Activated T-cell treated with anti-CD3 and anti-CD28 coated beads for 24 hours (primary cell): ENCODE measurements at places on chromosomes 6 and 20.
A peak's percentile ranks its signal among the peaks of the same experiment; 100 is the strongest.

DNA sequence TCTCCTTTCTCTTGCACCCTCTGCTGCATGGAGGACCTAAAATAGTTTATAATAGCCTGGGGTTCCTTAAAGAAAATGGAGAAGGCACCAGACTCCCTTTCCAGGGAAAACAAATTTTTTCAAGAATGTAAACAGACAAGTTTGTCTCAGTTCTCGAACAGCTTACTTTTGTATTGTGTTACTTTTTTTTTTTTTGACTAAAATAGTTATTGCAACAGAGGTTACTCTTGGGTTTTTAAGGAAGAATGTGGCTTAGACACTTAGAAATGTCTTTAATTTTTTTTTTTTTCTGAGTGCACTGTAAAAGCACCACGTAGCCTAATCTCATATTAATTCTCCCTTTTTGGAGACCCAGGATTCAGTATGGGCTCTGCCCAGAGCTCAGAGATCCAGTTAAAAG, 148.7 kb upstream of the CARMIL1 start:
- DNase-seq: no peak

GRCh38 chr20:25117990-25118389, 36.0 kb upstream of the VSX1 start:
- no peak for DNase-seq

DNA sequence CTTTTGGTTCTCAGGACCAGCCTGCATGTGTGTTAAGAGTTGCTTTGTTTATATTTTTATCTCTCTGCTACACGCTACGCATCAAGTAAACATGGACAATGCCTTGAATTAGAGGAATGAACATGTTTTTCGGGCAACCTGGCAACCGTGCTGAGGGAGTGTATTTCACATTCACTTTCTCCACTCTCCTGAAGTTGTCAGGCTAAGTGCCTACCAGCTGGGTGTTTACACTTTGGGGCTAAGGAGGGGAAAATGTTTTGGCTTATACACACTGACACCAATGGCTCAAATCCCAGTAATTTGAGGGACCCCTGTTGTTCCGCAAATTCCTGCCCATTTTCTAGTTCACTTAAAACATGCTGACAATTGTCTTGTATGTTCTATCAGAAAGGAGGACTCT, 141.5 kb upstream of the PDE7B start:
- no peak for DNase-seq

DNA sequence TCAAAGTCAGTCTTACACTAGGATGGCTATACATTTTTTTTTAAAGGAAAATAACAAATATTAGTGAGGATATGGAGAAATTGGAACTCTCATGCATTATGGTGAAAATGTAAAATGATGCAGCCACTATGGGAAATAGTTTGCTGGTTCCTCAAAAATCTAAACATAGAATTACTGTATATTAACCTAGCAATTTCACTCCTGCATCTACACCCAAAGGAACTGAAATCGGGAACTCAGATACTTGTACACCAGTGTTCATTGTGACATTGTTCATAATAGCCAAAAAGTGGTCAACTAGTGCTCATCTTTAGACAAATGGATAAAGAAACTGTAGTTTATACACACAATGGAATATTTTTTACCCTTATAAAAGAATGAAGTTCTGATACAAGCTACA, 110.7 kb downstream of the UTRN start:
- no peak for DNase-seq

GRCh38 chr6:10341605-10342004, 73.3 kb downstream of the TFAP2A start:
- no peak for DNase-seq

DNA sequence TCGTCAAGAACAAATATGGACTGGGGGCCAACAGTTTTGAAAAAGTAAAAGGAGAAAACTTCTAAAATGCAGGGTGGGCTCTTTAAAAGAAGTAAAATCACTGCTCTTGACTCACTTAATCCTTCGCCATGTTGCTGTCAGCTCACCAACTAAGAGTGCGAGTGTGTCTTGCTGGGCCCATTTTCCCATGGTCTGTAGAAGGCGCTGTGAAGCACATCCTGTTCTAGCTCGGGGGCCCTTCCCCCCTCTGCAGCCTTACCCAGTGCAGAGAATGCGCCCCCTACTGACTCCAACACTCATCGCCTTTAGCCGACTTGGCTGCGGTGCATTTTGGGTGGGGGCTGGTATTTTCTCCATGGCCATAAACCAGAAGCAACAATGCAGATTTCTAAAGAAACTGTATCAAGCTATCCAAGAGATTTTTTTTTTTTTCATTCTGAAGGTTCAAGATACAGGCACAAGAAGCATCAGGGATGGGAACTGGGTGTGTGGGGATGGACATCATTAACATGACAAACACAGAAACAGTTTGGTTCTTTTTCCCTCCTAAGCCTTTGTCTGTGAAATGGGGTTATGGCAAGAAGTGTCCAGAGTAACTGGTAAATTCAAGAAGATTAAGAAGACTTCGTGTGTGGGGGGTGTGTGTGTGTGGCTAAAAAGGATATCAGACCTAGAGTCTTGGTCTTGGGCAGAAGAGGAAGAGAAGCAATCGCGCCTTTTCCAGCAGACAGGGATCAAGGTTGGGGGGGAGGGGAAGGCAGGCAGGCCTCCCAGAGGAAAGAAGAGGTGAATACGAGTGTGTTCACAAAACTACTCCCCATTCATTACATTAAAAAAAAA, 1.7 kb downstream of the ADNP start:
- peak; percentile 86 for DNase-seq

DNA sequence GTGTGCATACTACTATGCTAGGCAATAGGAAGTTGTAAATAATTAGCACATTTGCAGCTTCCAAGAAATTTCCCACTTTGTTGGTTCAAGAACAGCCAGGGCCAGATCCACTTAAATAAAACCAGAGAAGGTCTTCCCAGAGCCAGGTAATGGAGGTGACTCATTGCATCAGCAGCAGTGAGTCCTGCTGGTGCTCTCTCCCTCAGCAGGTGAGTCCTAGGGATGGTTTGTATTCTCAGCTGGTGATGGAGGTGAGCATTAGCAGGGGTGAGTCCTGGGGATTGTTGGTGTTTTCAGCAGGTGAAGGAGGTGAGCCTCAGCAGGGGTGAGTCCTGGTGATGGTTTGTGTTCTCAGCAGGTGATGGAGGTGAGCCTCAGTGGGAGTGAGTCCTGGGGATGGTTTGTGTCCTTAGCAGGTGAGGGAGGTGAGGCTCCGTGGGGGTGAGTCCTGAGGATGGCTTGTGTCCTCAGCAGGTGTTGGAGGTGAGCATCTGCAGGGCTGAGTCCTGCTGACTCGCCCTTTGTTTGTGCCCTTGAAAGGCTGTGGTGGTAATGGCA, 232.8 kb upstream of the EXOC2 start:
- no peak for DNase-seq

DNA sequence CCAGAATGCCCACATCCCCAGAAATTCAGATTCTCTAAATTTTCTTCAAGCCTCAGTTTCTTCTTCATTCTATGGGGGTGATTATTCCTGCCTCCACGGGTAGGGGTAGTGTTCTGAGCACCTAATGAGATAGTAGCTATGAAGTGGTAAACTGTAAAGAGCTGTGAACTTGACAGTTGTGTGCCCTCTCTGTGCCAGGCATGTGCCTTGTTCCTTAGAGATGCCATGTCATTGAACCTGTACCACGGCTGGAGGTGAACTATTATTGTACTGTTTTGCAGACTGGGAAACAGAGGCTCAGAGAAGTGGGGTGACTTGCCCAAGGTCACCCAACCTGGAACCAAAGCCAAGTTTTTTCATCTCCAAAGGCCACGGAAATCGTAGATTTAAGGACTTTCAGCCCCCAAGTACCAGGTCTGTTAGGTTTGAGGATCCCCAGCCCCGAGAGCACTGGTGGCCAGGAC, 67.7 kb upstream of the SIRPA start:
- no peak for DNase-seq

- no peak for DNase-seq
Measured at GRCh38 chr20:21516180-21516567, 2.3 kb upstream of the NKX2-2 start.

GRCh38 chr20:34427784-34428183, 64.7 kb downstream of the ITCH start:
- no peak for DNase-seq

- DNase-seq: no peak
Measured at GRCh38 chr6:72267470-72267869, 354.4 kb upstream of the KCNQ5 start.

GRCh38 chr20:62529896-62530642, 54.3 kb upstream of the GATA5 start:
- DNase-seq: no peak

DNA sequence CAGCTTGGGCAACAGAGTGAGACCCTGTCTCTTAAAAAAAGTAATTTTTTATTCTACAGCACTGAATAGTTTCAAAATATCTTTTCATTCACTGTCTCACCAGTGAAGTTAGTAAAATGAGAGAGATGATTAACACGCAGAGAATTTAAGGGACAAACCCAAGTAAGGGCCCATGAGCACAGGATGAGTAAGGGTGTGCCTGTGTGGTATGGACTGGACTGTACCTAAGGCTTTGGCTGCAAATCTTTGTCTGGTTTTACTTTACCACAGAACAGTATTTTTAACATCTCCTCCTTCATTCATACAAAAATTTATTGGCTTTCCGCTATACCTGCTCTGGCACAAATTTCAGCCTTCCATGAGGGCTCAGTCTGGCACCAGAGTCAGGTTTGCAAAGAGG, 433.3 kb downstream of the UTRN start:
- DNase-seq: no peak

DNA sequence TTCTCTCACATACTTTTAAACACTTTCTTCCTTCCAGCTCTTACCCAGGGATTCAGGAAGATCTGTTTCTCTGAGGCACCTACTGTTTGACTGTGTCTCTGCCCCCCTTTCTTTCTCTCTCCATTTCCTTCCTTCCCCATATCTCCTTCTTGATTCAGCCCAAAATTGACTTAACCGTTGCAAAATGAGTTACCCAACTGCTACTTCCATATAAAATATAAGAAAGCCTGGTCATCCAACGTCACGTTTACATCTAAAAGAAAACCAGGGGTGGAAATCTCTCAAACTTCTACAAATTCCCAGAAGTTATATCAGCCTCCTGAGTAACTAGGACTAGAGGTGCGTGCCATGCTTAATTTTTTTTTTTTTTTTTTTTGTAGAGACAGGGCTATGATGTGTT, 95.2 kb upstream of the INSM1 start:
- no peak for DNase-seq

GRCh38 chr20:33781133-33781532, 30.0 kb upstream of the CHMP4B start:
- DNase-seq: no peak

DNA sequence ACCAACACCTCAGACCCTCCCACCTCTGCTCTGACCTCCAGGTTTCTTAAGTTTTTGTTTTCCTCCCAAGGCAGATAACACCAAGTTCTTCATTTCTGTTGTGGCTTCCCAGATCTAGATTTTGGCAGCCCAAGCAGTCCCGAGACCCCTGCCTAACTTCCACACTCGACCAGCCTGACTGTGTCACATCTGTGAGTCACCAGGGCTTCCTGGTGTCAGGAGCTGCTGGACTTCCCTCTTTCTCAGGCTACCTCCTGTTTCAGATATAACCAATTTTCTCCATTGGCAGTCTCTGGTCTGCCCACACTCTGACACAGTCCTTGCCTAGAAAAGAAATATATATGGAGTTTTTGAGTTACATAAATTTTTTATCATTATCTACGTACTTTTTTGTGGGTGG, 46.1 kb upstream of the CCN6 start:
- no peak for DNase-seq

DNA sequence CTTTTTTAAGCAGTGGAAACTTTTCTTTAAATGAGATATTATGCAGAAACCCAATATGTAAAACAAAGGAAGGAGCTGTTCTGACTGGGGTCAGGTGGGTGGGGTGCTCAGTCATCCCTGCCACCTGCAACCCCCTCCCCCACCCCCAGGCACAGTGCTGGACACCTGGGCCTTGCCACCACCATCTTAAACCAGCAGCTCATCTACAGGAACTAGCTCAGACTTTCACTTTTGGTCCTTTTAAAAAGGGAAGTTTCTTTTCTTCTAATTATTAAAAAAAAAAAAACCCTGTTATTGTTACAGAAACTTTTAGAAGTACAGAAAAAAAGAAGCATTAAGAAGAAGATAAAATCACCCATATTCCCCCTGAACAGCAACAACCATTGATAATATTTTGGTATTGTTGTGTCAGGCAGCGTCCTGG, 37.1 kb downstream of the PPP1R16B start:
- DNase-seq: peak; percentile 69

DNA sequence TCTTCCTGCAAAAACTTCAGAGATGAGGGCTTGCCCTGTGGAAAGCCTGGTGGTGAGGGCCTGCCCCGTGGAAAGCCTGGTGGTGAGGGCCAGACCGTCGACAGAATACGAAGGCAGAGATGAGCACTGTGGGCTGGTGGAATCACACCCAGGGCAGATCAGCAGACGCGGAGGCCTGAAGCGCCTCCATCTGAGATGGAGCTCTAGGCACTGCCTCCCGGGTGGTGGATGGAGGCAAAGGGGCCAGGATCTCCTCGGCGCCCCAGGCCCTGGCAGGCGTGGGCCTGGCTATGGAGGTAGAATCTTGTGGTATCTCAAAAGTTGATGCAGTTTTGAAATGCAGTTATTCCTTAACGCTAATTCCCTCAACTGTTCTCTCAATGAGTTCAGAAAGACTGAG, 104.8 kb downstream of the PSMB1 start:
- DNase-seq: no peak

- no peak for DNase-seq
Measured at GRCh38 chr6:42147138-42147562, 4.7 kb upstream of the C6orf132 start.

DNA sequence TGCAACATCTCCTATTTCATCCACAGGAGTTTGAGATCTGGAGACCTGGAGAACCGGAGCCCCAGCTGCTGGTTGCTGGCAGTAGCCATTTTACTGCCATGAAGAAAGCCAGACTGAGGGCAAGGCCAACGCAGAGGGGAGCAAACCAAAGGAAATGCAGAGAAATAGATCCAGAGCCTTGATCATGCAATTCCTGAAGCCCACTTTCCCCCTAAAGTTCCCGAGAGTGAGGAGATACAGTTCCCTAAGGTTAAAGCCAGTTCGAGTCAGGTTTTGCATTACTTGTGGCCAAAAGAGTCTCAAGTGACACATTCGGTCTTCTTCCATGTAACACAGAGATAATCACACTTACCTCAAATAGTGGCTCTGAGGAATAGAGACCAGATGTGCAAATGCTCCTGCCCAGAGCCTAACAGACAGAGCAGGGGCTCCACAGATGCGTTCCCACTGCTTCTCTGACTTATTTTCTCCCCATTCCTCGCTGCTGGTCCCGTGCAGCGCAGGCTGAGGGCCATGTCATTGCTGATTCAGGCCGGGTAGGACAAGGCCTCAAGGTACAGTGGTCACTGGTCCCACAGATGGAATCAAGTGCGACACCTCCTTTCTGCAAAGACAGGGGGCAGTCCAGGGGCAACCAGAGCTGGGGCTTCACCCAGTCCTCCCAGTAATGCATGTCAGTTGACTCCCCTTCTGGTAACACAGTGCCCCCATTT, 35.1 kb upstream of the NFATC2 start:
- no peak for DNase-seq
